ENCODE measurements at places on chromosomes 11 and 22.

- no peak for DNase-seq
These were observed 866.6 kb downstream of the BRD1 start for GRCh38 chr22:48960980-48961660.

GRCh38 chr11:61609980-61610366, 29.1 kb upstream of the SYT7 start:
- DNase-seq: no peak

- DNase-seq: no peak
These were observed 19.0 kb upstream of the LRRC32 start for GRCh38 chr11:76689313-76690260.

GRCh38 chr11:68020575-68020974, 9.9 kb upstream of the NDUFS8 start:
- DNase-seq: no peak

DNA sequence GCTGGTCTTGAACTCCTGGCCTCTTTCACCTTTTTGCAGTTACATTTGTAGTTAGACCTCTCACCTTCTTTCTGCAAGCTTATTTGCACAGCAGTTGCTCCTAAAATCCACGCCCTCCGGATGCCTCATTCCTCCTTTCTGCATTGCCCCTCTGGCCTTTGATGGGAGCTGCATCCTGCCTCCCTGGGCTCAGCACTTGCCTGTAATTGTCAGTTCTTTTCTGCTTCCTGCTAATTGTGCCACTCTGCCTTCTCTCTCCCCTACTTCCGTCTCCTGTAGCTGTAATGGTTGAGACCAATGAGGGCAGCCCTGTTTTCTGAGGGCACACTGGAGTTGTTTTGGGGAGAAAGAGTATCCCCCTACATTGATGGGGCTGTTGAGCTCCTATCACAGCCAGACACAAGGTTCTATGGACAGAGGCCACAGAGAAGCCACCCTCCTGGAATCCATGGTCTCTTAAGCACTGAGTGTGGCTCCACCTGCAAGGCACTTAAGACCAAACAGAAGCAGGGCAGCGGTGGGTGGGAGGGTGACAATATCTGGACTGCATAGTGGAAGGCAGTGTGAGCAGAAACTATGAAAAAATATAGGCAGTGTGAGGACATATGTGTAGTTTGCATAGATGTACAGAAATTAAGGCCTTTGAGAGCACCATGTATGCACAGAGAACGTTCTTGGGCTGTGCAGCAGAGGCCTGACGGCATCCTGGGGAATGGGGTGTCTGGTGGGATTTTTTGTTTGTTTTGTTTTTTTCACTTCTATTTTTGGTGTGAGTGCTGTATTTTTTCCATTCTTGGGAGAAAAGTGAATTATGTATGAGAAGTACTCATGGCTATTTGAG, 30.5 kb downstream of the YDJC start:
- DNase-seq: no peak

DNA sequence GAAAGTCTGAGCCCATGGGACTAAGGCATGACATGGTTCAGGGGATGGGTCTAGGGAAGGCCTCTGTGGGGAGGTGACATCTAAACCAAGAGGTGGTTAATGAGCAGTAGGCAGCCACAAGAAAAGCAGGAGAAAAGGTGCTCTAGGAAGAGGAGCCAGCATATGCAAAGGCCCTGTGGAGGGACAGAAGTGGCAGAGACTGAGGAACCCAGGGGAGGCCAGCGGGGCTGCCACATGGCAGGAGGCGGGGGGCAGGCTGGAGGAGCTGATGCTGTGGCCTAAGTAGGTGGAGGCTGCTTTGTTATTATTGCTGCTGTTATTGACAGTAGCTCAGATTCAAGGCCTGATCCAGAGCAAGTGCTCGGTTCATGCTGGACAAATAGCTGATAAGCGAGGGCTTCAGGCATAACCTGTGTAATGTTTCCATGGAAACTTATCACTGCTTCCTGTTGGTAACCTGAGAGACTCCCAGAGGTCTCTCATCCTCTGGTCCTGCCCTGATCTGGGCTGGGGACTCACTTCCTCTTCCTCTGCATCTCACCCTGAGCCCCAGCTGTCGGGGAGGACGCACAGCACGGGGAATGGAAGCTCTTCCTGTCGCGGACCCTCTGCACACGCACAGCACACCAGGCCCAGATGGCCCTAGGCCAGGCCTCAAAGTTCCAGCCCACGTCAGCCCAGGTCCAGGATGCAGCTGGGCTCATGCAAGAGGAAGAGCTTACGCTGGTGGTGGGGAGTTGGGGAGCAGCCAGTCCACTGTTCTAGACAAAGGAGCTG, 75.2 kb upstream of the TP53I11 start:
- DNase-seq: peak; percentile 85

DNA sequence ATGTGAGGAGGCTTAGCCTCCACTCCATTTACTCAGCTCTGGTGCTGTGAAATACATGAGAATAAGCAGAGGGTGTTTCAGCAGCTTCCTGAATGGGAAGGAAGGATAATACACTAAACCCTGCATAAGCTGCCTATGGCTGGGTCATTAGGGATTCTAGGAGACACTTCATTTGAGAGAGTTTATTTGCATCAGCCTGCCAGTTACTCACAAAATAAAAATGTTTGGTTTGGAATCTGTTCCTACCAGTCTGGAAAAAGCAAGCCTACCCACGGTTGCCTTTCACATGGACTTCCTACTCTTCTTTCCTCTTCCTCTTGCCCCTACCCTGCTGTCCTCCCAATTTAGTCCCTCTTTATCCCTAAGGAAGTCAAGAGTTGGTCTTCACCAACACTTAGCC, 20.5 kb downstream of the SLC1A2 start:
- no peak for DNase-seq

GRCh38 chr11:70501051-70501901, 102.9 kb downstream of the CTTN start:
- peak; percentile 85 for DNase-seq

DNA sequence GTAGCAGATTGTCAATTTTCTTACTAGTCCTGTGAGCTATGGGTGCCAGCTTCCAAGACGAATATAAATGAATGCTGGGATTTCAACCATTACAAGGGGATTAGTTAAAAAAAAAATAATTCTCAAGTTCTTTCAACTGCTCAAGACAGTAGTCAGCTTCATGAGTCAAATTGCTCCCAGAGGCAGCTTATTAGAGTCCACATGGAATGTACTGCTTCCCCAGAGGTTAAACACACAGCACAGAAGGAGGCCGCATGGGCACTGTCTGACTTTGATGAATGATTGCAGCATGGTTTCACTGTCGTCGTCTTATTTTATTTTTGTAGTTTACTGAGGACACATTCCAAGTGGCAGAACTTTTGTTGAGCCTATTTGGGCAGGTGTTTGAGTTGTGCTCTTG, 563.2 kb downstream of the TMEM135 start:
- DNase-seq: no peak

- DNase-seq: no peak
These were observed 79.5 kb downstream of the PARVA start for GRCh38 chr11:12456651-12457579.

DNA sequence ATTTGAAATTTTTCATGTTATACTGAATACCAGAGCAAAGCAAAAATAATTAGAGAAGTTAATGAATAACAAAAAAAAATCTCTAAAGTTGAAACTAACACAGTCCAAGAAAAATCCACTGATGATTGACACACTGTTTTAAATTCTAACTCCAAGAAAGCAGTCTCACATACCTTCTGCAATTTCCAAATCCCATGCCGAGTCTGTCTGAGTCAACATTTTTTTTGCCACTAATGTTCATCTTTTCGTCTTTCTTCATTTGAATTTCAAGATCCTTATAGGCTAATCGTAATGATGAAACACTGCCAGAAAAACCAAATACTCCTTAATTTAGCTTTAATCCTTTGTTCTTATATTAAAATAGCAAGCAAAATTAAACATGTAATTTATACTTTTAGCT, 39.5 kb downstream of the ARFGAP3 start:
- no peak for DNase-seq

DNA sequence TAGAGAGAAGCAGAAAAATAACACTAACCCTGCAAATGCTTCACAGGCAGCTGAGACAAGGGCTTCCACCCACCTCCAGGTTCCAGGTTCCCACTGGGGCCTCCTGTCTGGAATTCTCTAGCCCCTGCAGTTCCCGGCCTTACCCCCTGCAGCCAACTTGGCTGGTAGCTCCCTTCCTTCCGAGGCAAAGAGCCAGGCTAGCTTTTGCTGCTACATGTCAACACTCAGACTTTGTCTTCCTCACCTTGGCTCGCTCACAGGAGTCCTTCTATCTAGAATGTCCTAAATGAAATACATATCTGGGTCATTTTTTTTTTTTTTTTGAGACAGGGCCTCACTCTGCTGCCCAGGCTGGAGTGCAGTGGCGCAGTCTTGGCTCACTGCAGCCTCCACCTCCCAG, 9.9 kb upstream of the TTLL1 start:
- DNase-seq: no peak

DNA sequence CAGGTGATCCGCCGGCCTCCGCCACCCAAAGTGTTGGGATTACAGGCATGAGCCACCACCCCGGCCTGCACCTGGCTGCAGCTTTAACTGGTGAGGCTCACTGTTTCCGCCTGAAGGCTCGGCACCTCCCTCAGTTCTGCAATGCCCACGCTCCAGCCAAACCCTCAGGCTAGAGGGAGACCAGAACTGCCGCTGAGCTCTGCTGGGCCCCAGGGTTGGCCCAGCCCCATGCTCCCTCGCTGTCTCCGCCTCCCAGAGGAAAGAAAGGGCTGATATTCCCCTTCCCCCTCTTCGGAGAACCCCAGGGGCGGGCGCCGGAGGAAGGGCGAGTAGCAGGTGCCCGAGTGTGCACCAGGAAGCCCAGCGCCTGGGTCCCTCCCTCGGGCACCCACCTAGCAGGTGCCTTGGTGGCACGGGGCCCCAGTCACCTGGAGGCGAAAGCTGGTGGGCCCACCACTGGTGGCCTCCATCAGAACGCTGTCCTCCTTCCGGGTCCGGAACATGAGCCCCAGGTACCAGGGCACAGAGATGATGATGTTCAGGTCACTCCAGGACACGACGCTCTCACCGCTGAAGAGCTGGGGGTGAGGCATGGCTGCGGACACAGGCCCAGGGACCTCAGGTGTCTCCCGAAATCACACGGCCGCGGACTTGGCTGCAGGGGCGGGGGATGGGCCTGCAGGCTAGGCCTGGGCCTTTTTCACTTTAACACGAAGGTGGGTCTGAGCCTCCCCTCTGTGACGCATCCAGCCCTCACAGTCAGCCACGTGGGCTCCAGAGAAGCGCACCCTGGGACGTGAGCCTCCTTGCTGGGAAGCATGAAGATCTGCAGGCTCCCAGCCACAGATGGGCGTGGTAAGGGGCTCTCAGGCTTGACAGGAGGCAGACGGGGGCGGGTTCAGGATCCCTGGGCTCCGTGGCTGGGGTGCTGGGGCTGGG, 73.3 kb downstream of the TRMU start:
- DNase-seq: no peak

- no peak for DNase-seq
These were observed 4.9 kb downstream of the CHRM4 start for GRCh38 chr11:46386674-46387073.
